ENCODE measurements at places on chromosomes 2 and 18.

DNA sequence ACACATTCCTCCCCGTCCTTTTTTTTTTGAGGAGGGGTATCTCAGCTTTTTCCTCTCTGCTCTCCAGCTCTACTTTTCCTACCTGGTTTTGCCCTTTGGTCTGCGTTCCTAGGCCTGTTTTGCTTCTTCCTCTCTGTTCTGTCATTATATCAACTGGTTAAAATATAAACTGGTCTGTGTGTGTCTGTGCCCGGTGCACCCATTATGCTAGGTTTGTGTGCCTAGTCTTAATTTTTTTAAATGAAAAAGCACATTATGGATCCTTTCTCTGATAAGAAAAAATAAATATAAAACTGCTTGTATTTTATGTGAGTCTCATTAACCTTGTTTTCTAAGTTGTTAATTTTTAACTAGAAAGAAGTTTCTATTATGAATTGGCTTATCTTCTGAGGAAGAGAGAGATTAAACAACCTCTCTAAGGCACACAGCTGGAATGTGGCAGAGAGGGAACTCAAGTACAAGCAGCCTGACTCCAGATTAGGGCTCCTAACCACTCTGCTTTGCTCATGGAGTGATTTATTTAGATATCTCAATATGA, 17.4 kb downstream of the SLC38A11 start:
- DNase-seq: no peak

- DNase-seq: peak; percentile 82
Observed at GRCh38 chr2:28296904-28297303, 95.8 kb upstream of the FOSL2 start.

DNA sequence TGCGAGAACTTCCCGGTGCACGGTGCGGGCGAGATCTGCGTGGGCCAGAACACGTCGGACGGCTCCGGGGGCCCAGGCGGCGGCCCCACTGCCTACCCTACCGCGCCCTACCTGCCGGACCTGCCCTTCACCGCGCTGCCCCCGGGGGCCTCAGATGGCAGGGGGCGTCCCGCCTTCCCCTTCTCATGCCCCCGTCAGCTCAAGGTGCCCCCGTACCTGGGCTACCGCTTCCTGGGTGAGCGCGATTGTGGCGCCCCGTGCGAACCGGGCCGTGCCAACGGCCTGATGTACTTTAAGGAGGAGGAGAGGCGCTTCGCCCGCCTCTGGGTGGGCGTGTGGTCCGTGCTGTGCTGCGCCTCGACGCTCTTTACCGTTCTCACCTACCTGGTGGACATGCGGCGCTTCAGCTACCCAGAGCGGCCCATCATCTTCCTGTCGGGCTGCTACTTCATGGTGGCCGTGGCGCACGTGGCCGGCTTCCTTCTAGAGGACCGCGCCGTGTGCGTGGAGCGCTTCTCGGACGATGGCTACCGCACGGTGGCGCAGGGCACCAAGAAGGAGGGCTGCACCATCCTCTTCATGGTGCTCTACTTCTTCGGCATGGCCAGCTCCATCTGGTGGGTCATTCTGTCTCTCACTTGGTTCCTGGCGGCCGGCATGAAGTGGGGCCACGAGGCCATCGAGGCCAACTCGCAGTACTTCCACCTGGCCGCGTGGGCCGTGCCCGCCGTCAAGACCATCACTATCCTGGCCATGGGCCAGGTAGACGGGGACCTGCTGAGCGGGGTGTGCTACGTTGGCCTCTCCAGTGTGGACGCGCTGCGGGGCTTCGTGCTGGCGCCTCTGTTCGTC, 1.7 kb downstream of the FZD7 start:
- peak; percentile 66 for DNase-seq

DNA sequence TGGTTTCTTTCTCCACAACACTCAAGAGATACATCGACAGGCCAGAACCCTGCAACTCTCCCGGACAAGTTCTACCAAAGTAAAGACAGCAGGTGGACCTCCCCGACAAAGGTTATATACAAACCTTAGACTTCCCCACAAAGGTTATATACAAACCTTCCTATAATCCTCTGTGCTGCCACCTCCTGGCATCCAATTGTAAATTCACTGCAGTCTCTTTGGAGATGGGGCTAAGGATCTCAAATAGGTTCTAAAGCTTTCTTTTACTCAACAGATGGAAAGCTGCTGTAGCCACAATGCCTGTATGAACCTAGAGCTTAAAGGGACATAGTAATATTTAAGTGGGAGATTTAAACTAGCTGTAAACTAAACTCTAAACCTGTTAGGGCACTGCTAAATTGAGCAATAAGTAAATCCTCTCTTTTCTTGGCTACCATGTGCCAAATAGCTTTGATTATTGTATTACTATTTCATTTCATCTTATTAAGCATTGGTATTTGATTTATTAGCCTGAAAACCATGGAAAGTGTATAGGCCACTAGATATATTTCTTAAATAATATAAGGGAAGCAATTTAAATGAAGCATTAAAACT, 9.8 kb upstream of the MREG start:
- peak; percentile 78 for DNase-seq

GRCh38 chr2:168626096-168626495, 170.0 kb downstream of the CERS6 start:
- no peak for DNase-seq

DNA sequence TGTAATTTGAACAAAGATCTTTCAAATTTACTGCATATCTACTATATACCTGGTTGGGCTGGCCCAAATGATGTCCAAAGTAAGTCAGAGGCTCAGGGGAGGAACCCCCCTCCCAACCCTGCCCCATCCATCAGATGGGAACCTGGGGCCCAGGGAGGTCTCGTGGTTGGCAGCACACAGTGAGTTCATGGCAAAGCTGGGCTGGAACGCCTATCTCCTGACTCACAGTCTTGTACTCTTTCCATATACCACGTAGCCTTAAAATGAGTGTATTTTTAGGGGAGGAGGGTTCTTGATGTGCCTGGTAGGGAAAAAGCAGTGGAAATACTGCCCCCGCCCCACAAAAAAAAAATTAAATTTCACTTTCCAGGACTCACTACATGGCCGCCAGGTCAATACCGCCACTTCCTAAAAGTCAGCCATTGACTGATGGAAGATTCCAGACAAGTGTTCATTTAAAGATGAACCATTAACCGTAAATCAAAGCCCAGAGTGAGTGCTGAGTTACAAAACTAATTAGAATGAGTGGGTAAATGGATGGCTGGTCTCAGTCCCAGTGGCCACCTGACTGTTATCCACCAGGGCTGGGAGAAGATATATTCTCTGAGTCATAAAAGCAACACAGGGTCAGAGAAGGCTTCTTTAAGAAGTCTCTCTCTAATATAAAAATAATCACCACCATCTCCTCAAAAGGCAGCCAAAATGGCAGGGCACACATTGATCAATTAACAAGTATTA, 80.5 kb downstream of the ZBTB7C start:
- DNase-seq: peak; percentile 41
